ENCODE measurements at places on chromosomes 1 and 21.
A peak's percentile ranks its signal among the peaks of the same experiment; 100 is the strongest.

DNA sequence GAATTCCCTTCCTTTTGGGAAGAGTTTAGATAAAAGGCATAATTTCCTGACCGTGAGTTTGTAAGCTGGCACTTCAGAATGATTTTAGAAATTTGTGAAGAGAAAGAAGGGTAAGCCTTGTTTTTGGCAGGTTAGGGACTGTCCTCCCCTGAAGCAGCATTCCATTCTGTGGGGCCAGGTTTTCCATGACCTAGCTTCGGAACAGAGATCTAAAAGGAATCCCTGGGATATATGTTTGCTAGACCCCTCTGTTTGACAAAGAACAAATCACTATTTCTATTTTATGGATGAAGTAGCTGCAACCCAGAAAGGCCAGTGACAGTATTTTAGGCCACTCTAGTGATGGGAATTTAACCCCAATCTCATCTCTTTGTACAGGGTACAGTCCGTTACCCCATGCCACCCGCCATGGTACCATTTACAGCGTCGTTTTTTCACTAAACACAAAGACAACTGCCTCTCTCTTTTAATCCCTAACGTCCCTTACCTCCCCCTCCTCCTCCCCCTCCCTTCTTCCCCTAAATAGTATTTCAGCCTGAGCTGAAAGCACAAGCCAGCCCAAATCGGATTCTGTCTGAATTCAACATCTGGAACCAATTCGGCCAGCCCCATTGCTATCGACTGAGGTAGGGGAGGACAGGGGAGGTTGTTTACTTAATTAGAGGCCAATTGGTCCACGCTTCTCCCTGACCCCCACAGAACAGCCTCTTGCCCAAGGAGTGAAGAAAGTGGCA lies 23.4 kb upstream of the IKBKE start:
- DNase-seq: no peak

DNA sequence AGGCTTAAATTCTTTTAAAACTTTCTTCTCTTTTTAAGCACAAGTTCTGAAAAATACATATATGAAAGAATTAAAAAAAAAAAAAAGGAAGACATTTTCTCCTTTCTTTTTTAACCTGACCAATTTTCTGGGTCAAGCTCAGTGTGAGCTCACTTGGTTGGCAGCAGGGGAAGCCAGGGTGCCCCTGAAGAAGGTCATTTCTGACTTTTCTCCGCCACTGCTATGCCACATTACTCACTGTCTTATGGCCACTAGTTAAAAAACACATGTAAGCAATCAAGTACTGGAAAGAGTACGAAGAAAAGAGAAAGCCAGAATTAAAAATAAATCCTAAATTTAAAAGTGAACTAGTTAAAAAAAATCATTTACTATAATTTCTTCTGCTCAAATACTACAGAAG lies 275.0 kb downstream of the NEGR1 start:
- DNase-seq: no peak

GRCh38 chr1:160748181-160748877 lies 9.3 kb downstream of the SLAMF7 start:
- peak; percentile 68 for DNase-seq

DNA sequence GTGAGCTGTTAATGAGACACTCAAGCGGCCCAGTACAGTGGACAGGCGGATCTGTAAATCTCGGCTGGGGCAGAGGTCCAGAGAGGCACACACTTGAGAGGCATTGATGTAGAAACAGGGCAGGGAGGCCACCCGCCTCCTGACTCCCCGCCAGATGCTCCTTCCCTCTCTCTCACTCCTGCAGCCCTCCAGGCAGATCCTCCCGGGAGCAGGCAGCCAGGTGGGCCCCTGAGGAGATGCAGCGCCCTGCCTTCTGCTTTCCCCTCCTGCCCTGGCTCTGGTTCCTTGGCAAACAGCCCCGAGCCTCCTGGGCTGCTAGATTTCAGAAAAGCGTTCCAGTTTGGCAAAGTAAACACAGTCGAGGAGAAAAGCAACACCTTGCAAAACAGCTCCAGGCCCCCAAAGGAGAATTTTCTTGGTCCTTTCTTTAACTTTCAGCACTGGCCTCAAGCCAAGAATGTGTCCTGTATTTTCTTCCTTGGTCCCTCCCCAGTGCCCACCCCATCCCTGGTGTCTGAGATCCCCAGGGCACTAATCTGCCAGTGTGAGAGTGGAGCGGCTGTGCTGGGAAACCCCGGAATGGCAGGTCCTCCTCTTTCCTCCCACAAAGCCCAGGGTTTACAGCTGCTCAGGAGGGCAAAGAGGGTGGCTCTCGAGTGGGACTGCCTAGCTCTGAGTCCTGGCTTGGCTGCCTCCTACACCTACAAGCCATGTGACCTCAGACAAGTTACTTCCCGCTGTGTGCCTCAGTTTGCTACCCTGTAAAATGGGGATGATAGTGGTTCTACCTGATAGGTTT lies 29.4 kb upstream of the IFNLR1 start:
- DNase-seq: no peak

GRCh38 chr1:22236166-22236565 lies 93.3 kb upstream of the WNT4 start:
- no peak for DNase-seq

Data from EL (cell line).